NCI-H510A treated with DMSO at 0.1 percent for 48 hours (cell line): ENCODE measurements at places on chromosomes 1 and 21.
A peak's percentile ranks its signal among the peaks of the same experiment; 100 is the strongest.

DNA sequence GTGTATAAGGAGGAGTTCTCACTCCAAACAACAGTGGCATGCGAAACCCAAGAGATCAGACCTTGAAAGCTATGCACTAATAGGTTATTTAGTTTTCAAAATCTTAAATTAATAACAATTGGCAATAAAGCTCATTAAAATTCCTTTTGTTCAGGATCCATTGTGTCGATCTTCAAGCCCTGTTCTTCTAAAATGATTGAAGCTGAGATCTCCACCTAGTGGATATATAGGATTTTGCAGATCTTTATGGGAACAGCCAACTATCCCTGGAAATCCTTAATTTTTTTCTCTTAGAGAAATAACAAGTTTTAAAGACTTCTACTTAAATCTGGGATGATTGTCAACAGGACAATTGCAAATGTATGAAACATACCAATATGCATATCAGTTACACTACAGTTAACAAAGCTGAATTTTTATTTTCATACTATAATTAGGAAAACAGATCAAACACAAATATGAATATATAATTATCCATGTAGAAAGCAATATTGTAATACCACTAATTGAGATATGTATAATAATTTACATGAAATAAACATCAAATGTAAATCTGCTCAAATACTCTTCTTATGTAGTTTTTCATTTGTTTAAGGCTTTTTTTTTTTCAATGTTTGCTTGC, 43.3 kb downstream of the LRRC53 start:
- peak; percentile 85 for DNase-seq

DNA sequence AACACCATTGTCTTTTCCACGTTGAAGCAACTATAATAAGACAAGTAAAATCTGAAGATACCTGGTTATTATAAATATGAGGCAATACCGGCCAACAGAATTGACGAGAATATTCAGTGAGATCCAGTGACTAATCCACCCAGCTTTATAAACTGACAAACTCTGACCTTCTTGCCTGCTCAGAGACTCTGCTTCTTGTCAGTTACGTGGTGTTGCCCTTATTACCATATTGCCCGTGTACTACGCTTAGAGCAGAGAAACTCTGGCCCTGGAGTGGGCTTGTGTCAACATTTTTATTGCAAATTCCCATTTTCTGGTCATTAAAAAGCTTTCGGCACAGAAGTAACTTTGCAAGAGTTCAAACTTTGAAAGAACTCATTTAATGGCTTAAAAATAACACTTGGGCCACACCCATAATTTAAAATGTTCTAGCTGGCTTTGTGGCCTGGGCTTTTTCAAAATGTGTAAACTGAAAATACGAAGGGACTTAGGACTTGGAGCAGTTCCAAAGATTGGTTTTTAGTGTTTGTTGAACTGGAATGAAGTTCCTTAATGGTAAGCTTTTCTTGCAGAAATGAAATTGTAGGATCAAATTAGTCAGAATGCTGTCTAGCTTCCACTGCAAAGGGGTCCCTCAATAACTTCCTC, 266.2 kb downstream of the LMO4 start:
- no peak for DNase-seq

DNA sequence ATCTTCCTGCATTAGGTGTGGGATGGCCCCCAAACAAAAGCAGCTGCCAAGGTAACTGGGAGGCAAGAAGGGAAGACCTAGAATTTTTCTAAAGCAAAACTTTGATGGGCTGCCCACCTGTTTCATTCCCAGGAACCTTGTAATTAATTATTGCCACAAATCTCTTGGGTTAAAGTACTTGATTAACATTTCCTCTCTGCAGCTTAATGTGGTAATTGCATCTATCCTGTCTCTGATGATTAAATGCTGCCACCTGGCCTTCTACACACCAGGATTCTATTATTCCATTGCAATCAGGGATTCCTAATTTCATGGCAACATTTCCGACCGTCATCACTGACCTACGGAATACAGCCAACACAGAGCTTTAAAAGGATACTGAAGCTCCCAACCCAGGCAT, 68.3 kb upstream of the RC3H1 start:
- DNase-seq, result no peak

GRCh38 chr21:27157097-27157496, 190.2 kb upstream of the ADAMTS5 start:
- no peak for DNase-seq

GRCh38 chr1:23529146-23530086, 1.6 kb downstream of the E2F2 start:
- no peak for DNase-seq

GRCh38 chr1:33471416-33471815, 1.0 kb upstream of the ZSCAN20 start:
- no peak for DNase-seq

DNA sequence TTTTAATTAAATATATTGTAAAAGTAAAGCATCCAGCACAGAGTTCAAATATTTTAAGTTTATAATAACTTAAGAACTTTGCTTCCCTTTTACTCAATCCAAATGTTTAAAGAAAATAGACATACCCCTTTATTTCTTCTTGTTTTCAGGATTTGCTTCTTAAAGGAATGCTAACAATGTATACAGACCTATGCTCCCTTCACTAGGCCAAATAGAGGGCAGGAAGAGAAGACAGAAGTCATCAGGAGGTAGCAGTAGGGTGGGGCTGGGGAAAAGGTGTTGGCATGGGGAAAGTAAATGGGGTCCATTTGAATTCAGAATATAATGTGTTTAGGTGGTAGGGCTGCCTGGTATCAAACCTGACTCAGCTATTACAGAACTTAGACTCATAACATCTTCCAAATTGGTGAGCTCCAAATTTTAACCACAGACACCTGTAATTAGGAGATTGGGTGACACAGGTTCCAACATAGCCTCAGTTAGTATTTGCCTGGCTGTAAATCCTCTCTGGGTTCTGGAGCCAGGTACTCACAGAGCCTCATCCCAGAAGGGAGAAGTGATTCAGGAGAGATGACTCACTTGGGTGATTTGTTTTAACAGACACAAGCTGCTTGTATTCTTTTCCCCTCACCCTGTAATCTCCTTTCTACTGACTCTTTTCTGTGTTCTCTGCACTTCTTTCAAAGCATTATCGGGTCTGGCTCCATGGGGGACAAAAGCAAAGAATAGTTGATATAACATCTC, 60.1 kb upstream of the DUSP10 start:
- no peak for DNase-seq
